Activated naive CD8-positive, alpha-beta T cell treated with anti-CD3 and anti-CD28 coated beads, Interleukin-2, amount 50 U/mL, for 16 hours (primary cell): ENCODE measurements at places on chromosomes 6 and 20.
A peak's percentile ranks its signal among the peaks of the same experiment; 100 is the strongest.

DNA sequence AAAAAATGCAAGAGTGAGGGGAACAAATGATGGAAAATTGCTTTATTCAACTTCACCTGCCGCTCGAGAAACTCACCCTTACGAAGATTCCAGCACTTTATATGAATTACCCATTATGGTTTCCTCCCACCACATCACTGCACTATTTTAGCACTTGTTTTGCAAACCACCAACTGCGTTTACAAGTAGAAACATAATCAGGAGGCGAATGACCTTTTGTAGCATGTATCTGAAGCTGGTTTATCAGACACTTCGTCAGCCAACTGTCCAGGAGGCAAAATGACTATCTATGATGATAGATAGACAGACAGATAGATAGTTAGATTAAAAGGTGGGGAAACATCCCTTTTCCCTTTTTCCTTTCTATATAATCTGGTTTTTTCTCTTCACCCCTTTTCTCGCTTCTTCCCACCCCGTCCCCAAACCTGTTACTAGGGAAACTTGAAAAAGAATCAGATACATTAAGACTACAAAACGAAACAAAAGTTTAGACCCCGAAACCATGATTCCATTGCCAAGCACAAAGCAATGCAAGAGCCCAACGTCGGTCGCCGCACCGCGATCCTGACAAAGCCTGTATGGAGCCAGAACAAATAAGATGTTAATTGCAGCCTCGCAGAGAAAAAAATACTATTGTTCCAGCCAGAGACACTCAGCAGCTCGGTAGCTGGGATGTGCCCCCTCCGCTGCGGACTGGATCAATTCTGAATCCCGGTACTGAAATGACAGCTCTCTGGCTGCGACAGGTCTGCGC lies 933 bp upstream of the ADGRB3 start:
- no peak for DNase-seq

DNA sequence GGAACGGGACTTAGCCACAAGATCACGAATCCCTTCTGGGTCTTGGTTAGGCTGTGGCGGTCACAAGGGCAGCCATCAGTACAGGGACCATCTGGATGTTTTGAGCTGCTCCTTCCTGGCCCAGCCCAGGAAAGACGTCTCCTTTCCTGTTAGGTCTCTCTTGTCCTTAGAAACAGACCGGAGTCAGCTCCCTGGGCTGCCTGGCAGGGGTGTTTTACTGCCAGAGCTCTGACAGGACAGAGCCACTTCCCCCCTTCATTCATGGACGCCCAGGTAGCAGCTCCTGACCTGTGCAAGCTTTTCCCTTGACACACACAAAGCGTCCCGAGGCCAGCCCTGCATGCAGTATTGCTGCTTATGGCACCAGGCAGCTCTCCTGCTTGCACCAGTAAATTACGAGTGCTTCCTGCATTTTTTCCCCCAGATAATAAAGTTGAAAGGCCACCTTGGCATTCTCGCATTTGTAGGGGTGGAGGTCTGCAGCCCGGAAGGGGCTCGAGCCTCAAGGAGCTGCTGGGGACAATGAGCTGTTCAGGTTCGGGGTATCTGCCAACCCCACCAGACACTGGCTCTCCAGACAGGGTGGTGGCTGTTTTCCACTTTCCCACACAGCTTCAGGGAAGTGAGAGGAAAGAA lies 87.4 kb downstream of the NOL4L start:
- DNase-seq, result no peak

GRCh38 chr20:6956574-6956973 lies 189.1 kb downstream of the BMP2 start:
- no peak for DNase-seq

DNA sequence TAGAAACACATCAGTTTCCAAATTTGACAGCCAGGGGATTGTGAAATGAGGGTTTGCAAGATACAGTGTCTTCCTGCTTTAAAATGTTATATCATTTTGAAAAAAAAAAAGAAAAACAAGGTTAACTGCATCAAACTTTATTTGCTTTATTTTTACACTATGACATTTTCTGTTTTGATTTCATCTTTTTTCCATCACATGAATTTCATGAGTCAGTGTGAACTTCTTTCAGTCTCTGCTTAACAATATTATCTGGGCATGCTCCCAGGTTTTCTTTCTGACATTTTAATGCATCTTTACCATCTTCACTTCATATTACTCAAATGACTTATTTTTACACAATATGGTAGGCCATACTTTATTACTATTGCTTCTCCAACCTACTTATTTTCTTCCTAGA lies 1.9 kb downstream of the NCOA7 start:
- no peak for DNase-seq

- no peak for DNase-seq
These were observed 1.7 kb downstream of the TCP11 start for GRCh38 chr6:35139470-35139869.

DNA sequence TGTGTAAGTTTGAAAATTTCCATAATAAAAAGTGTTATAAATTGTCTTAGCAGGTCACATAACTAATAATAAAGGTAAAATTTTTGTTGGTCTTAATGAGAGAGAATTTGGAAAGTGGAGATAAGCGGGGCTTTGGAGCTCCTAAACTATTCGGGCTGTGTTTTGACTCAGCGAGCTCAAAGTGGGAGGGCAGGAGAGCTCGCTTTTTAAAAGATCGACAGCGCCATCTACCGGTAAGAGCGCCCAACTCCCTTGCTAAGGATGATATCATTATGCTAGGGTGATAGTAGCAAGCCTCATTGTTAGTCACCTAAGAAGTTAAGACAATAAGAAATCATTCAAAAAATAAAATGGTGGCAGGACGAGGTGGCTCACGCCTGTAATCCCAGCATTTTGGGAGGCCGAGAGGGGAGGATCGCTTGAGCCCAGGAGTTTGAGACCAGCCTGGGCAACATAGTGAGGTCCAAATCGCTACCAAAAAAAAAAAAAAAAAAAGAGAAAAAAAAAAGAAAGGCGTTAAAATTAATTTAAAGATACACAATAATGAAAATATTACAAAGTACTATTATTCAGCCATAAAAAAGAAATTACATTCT lies 24.8 kb downstream of the C6orf15 start:
- DNase-seq, result peak; percentile 86

DNA sequence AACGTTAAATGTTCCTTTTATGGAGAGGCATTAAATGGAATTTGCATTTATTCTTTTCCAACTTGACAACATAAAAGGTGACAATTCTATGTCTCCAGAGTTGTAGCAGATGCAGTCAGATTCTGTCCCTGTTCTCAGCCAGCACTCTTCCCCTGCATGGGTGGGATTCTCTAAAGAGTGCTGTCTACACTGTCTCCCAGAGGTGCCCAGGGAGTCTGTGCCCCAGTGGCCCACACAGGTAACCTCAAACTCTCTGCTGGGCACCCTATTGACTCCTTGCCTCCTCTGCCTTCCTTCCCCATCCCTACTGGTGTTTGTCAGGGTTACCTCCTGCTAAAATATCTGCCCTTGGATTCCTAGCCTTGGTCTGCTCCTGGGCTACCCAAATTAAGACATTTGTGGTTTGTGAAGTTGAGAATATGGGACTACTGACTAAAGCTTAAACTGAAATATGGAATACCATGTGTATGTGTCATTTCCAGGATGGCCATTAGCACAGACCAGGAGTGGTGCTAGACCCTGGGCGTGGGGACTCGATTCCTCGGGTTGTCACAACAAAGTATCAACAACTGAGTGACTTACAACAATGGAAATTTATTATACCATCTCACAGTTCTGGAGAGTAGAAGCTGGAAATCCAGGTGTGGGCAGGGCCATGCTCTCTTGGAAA lies 284.7 kb downstream of the CDH26 start:
- no peak for DNase-seq

DNA sequence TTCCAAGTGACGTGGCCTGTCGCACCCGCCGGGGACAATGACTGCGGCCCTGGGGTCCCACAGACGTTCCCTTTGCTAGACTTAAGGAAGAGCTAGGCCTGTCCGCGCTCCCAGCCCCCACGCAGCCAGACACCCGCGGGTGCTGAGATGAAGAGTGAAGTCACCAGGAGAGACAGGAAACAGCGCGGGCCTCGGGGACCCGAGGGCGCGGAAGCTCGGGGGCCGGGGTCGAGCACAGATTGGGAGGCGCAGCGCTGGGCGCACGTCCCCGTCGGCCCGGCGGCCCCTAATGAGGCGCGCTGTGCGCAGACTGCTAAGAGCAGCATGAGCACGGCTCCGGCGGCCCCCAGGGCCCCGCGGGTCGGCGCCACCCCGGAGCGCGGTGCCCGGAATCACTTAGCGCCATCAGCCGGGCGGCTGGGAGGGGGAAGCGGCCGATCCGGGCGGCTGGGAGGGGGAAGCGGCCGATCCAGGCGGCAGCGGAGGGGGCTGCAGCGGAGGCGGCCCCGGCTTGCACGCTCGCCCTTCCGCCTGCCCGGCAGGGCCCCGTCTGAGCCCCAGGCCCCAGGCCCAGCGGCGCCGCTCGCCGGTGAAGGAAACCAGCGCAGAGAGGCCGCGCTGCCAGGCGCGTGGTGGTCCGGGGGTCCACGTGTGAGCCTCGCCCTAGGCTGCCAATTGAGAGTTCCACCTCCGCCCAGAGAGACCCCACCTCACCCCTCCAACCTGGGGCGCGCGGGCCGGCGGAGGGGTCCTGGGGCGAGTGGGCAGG lies 8.3 kb upstream of the AVP start:
- peak; percentile 26 for DNase-seq

DNA sequence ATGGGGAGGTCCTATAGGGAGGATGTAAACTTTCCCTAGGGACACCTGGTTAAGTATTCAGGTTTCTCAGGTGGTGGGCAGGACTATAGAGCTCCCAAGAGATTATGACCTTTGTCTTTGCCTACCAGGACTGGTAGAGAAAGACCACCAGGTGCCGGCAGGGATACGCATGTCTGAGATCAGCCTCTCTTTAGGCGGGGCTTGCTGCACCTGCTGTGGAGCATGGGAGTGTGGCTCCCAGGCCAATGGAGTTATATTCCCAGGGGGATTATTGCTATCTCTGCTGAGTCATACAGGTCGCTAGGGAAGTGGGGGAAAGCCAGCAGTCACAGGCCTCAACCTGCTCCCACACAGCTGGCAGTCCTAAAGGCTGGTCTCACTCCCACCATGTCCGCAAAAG lies 280.5 kb upstream of the MMS22L start:
- DNase-seq, result no peak

DNA sequence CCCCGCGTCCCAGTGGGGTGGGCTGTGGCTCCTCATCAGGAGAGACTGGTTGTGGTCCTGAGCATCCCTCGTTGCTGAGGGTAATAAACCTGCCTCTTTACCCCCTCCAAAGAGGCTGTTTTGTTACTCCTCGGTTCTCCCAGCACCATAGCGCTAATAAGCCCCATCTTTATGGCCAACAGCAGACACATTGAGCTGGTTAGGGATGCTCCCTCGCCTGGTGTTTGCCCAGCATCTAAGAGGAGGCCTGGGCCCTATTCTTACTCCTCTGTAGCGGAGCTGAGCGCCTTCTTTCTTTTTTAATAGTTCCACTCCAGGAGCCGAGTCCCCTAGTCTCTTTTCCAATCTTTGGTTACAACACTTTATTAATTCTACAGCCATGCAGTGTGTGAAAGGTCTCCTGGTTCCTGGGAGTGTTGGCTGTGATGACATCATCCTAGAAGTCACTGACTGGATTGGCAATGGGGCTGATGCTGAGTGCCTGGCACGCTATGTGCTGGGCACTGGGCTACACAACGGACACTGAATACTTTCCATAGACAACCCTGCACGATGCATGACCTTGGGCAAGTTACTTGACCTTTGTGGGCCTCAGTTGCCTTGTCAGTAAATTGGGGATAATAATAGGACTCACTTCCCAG lies 50.6 kb upstream of the CCDC167 start:
- DNase-seq, result no peak

- no peak for DNase-seq
These were observed 461 bp upstream of the DCDC2 start for GRCh38 chr6:24358219-24358821.

DNA sequence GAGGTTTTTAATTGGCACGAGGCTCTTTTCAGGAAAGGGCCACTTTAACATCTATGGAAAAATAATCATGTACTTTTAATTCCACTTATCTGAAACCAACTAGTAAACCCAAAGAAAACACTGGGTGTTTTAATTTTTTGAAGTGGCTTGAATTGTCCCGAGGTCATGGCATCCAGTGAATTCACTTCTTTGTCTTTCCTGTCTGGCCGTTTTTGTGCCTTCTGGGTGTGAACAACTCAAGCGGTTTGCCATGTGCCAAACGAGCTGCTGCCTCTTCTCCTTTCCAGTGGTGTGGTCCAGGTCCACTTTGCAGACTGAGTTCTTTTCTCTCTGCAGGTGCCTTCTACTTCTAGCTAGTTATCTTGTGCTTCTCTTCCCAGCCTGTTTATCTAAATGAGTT lies 117.5 kb downstream of the PLCB4 start:
- no peak for DNase-seq

GRCh38 chr20:50670126-50670862 lies 21.0 kb downstream of the RIPOR3 start:
- DNase-seq, result no peak

GRCh38 chr20:16263582-16263981 lies 309.7 kb downstream of the KIF16B start:
- DNase-seq, result no peak

GRCh38 chr6:2497922-2498623 lies 252.6 kb downstream of the MYLK4 start:
- no peak for DNase-seq

GRCh38 chr6:42971746-42972327 lies 7.1 kb downstream of the PEX6 start:
- DNase-seq, result no peak

DNA sequence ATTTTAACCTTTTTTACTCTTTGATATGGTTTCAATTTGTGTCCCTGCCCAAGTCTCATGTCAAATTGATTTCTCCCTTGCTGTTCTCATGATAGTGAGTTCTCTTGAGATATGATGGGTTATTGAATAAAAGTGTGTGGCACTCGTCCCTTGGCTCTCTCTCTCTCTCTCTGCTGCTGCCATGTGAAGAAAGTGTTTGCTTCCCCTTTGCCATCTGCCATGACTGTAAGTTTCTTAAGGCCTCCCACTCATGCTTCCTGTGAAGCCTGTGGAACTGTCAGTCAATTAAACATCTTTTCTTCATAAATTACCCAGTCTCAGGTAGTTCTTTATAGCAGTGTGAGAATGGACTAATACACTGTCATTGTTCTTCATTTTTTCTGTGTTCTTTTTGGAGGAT lies 48.5 kb downstream of the LIN28B start:
- no peak for DNase-seq

DNA sequence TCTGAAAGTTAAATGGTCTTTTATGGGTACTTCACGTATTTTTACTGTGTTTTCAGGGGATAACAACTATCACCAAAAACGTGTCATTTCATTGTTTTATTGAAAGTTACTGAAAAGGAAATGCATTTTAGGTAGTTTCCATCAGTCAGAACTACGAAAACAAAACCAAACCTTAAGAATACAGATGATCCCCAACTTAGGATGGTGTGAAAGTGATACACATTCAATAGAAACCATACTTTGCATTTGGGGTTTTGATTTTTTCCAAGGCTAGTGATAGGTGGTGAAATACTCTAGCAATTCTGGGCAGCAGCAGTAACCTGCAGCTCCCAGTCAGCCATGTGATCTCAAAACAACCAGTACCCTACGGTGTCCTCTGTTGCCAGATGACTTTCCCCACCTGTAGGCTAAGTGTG lies 25.9 kb upstream of the EFHC1 start:
- DNase-seq, result no peak

DNA sequence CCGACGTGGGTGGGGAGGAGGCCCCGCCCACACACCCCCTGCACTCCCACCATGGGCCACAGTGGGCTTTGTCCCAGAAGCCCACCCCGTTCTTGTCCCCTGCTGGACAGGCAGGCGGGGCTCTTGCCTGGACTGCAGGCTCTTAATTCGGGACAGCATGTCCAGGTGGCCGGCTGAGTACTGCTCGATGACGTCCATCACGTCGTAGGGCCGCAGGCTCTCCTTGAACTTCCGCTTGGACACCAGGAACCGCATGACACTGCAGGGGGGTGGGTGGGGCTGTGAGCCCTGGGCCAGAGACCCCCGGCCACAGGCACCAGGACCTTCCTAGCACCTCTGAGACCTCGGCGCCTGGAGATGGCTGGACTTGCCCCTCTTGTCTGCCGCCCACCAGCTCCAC lies 52.2 kb upstream of the CHRNA4 start:
- DNase-seq, result no peak
